ENCODE measurements at places on chromosomes 2 and 18.

DNA sequence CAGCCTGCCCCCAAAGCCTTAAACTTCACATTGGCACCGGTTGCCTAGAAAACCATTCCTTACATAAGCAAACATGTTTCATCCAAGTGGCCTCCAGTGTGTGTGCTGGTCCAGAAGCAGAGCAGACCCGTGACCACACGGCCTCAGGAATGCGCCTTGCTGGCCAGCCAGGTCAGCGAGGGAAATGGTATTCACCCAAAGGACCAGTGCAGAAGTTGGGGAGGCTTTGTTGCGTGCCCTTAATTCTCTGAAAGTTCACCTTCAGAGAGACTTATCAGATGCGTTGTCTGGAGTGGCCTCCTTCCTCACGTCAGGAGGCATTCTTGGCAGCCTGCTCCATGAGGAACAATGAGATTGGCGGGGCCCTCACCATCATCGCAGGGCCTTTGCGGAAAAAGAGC lies 25.9 kb downstream of the NRP2 start:
- DNase-seq, result no peak

- DNase-seq, result no peak
Observed at GRCh38 chr18:62399276-62399675, 74.2 kb downstream of the TNFRSF11A start.

GRCh38 chr18:49728542-49728941 lies 84.8 kb downstream of the ACAA2 start:
- peak; percentile 44 for DNase-seq

- no peak for DNase-seq
Observed at GRCh38 chr2:30684996-30685395, 122.2 kb downstream of the CAPN13 start.

DNA sequence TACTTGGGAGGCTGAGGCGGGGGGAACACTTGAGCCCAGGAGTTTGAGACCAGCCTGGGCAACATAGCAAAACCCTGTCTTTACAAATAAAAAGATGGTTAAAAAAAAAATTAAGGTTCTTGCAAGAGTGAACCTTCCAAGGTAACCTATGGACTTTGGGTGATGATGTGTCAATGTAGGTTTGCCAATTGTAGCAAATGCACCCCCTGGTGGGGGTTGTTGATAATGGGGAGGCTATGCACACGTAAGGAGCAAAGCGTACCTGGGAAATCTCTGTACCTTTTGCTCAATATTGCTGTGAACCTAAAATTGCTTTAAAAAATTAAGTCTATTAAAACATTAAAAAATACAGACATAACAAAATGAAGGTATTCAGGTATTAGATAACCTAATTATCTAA lies 70.4 kb downstream of the CWC22 start:
- DNase-seq, result no peak

Measured in activated T-cell treated with anti-CD3 and anti-CD28 coated beads, Interleukin-2, amount 50 U/mL, for 24 hours (primary cell).